ENCODE measurements at places on chromosomes 7 and 10.

GRCh38 chr10:35234073-35234472, 102.2 kb upstream of the CCNY start:
- DNase-seq = no peak

- peak; percentile 4 for DNase-seq
These were observed 25.5 kb downstream of the LDB3 start for GRCh38 chr10:86693721-86694369.

DNA sequence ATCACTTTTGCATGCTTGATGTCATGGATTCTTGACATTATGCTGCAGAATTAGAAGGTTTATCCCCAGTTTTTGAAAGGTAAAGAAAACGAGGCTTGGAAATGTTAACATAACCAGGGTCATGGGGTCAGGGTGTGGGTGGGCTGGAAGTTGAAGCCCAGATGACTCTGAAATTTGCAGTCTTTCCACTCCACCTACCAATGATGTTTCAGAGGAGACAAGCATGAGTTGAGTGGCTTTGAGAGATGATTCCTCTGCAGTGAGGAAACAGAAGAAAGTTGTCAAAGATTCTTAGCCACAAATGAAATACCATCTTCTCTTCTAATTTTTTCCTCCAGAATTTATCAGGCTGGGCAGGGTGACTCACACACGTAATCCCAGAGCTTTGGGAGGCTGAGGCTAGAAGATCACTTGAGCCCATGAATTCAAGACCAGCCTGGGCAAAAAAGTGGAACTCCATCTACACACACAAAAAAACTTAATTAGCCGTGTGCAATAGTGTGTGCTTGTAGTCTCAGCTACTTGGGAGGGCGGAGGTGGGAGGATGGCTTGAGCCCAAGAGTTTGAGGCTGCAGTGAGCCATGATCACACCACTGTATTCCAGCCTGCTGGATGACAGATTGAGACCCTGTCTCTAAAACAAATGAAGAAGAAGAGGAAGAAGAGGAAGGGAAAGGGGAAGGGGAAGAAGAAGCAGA, 239.1 kb upstream of the AUTS2 start:
- DNase-seq = no peak

DNA sequence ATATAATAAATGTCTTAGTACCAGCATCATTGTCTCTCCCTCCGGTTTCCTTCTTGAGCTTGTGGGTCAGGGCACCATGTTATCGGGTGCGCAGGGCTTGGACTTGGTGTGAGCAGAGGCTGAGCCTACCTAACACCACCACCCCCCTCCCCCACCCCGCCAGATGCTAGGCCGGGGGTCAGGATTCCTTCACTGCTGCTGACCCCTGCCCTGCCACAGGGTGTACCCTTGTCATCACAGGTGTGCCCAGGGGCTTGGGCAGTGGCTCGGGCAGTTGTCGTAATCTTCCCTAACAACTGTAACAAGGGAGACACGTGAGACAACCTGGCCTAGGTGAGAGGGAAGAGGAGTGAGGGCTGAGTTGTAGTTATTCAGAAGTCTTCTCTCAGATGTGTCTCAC, 12.6 kb upstream of the NFKB2 start:
- DNase-seq = no peak

DNA sequence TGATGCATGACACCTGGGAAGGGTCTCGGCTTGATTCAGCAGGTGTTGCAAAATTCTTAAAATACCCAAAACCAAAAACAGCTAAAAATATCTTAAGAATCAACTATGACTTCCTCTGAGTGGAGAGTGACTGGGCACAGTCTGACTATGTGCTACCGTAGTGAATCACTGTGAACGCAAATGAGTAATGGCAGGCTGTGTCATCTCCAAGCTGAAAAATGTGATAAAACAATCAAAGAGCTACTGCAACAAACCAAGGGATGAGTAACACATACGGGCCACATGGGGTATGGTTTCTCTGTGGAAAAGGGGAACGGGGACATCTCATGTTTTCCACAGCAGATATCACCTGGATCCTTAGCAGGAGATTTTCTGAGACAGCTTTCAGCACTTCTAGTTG, 127.5 kb downstream of the ABCA13 start:
- peak; percentile 13 for DNase-seq

DNA sequence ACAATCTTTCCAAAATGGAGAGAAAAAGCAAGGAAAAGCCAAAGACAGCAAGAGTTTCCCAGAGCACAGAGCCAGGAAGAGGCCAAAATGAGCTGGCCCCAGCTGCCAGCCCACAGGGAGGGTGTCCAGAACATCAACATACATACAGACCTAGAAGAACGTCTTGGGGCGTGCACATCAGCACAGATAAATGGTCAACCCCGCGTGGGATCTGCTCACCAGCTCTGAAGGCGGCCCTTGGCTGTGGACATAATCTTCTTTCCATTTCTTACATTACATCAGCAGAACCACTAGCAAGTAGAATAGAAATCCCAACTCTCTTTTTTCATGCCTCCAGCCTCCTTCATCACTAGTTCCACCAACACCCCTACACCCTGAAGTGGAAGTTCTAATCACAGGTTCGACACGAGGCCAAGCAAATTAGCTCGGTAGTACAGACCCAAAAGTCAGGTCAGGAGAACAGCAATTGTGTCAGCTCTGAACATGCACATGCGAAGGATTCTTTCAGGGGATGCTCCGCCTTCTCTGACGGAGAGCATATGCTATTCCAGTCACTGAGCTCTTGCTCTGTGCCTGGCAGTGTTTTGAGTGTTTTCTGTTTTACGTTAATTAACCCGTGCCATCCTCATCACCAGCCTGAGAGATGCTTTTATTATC, 16.4 kb downstream of the SH3PXD2A start:
- no peak for DNase-seq

DNA sequence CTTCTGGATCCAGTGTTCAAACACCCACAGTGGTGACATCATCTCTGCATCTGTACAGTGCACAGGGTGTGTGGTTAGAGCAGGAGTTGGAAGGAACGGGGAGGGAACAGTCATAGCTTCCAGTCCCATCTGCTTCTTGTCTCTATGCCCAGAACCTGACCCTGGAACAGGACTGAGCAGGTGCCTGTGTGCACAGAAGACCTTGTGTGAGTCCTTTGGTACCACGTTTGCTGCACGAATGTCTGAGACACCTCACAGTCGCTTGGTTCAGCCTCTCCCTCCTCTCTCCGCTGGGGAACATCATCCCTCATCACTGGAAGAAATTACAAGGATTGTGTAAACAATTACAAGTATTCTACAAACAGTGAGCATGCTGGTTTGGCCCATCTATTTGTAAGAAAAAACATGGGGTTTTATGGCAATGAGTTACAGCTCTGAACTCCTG, 243.0 kb upstream of the KLF6 start:
- no peak for DNase-seq

DNA sequence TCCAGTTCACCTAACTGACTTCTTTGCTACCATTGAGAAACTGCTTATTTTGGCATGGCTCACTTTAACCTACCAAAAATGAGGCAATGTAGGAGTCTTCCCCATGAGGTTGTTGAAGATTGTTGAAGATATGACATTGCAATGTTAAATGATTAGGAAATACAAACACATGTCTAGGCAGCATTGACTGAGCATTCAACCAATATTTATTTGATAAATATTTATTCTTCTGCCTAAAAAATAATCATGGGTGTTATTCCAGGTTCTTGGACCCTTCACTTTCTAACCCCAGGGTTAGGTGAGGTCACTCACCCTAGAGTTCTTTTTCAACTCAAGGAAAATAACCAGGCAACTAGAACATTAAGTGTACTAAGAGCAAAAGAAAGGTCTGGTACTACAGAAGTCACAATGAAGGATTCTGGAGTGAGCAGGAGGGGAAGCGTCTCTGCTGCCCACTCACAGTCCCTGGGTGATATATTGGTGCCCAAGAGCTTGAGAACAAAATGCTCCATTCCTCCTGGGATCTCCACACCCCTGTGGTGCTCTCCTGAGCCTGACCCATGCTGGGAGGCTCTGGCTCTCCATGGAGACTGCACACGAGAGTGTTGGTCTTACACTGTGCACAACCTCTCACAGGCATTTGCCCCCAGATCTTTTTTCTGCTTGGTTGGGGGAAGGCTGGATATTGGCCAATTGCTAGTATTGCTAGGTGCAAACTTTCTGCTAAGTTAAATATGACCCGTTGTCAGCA, 123.4 kb downstream of the SPAG6 start:
- DNase-seq = no peak

GRCh38 chr7:71933426-71933825, 478.7 kb downstream of the CALN1 start:
- no peak for DNase-seq

DNA sequence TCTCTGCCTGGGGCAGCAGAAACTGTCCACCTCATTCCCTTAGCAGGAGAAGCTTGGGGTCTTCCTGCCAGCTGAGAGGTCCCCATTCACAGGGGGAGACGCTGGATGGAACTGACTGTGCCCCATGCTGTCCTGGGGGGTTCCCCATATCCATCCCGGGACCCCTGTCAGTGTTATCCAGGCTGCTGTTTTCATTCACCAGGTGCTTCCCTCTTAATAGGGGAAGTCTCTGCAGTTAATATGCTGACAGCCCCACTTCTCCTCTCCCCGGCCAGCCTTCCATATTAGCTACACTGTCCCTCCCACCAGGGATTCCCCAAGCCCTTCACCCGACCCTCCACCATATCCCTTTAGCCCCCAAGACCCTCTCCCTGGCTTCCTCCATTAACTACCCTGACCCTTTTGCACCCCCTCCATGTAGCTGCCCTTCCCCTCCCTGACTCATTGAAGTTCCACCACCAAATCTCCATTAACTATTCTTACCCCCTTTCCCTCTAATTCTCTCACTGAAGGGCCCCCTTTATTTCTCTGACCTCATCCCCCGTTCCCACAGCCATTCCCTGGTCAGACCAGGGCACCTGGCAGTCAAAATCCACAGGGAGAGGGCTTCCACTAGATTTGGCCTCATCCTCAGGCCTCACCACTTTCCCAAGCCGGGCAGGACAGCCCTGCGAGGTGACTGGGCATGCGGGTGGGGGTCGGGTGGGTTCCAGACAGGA, 92.0 kb upstream of the PAX2 start:
- DNase-seq = no peak

GRCh38 chr7:135493362-135493761, 16.5 kb downstream of the CNOT4 start:
- DNase-seq = no peak

DNA sequence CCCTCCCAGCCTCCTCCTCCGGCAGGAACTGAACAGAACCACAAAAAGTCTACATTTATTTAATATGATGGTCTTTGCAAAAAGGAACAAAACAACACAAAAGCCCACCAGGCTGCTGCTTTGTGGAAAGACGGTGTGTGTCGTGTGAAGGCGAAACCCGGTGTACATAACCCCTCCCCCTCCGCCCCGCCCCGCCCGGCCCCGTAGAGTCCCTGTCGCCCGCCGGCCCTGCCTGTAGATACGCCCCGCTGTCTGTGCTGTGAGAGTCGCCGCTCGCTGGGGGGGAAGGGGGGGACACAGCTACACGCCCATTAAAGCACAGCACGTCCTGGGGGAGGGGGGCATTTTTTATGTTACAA, 83.3 kb downstream of the PAX2 start:
- DNase-seq = no peak

GRCh38 chr7:27640884-27641574, 21.7 kb downstream of the HIBADH start:
- DNase-seq = no peak

DNA sequence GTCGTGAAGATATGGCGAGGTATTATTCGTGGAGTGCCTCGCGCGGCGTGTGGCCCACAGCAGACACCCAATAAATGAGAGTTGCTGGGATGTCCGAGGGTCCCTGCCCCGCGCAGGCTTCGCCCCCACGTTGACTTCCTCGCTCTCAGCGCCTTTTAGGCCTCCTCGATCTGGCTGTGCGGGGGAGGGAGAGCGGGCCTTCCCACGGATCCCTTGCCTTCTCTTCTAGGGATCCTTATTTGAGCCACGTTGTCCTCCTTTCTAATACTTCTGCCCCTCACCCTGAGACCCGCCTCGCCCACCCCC, 660 bp downstream of the VCL start:
- DNase-seq = no peak

GRCh38 chr7:81789406-81790119, 19.7 kb upstream of the HGF start:
- DNase-seq = no peak

DNA sequence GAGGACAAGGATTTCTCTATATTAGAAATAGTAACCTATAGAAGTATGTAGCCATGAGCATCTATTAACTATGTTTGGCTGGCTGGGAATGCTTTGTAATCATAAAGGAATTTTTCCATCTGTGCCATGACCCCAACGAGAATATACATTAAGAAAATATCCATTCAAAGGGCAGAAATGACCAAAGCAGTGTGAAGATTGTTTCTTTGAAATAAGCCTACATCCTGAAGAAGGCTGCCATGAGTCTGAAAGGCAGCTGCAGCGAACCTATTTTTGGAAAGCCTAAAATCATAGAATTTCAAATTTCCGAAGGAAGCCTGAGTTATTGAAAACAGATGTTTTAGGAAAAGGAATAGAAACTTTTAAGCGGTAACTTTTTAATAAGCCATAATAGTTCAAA, 244.2 kb upstream of the FOXK1 start:
- DNase-seq = no peak

GRCh38 chr10:103550229-103550628, 56.7 kb downstream of the NEURL1 start:
- no peak for DNase-seq

GRCh38 chr10:98268694-98269431, 869 bp upstream of the LOXL4 start:
- DNase-seq = no peak

GRCh38 chr10:35834877-35835494, 192.9 kb upstream of the FZD8 start:
- DNase-seq = no peak

GRCh38 chr10:131274133-131274880, 37.2 kb downstream of the TCERG1L start:
- DNase-seq = no peak

DNA sequence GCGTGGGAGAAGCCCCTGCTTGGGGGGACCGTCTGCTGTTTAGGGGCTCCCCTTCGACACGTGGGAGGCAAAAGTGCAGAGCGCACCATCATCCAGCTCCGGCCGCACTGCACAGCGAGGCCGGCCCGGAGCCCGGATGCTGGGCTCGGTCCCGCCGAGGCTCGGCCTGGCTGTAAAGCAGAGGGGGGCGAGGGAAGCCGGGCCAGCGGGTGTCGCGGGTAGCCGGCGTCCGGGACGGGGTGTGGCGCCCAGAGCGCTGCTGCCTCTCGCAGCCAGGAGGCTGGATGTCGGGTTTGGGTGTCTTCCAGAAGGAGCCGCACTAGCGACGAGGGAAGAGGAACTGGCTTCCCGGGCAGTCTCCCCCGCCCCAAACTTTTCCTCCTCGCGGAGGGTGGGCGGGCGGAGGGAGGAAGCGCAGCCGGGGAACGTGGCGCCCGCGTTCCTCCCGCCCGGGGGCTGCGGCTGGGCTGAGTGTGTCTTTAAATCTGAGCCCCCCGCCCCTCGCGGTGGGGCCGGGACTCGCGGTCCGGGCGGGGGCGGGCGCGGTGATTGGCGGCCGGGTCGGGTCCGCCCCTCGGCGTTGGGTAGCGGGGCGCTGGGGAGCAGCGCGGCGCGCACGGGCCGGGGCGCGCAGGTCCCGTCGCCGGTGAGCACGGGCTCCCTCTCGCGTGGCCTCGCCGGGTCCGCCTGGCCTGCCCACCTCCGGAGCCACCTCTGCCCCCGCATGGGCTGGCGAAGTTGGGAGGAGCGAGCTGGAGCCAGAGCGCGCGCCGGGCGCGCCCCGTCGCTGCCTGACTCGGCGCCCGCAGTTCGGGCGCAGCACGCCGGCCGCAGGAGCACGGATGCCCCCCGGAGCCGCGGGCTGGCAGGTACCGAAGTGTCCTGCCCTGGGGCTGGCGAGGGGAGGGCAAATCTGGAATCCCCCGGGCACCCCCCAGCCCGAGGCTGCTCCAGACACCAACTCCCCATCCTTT, at the start of gene PALD1:
Gene PALD1 (plus strand): TSS at position 577 of the 974 bp plus-strand sequence. CDS start 47,185 bp downstream, outside the sequence.
- DNase-seq = peak; percentile 32
